ENCODE measurements at places on chromosomes 1 and 21. TPM values are rescaled to one million over a fixed set of nuclear protein-coding genes. Genes with fewer than 3 reads are reported as not detected.

GRCh38 chr1:66415866-66416265, 118.1 kb upstream of the SGIP1 start:
- DNase-seq = no peak

The TMPRSS15 gene
- total RNA-seq = not detected

DNA sequence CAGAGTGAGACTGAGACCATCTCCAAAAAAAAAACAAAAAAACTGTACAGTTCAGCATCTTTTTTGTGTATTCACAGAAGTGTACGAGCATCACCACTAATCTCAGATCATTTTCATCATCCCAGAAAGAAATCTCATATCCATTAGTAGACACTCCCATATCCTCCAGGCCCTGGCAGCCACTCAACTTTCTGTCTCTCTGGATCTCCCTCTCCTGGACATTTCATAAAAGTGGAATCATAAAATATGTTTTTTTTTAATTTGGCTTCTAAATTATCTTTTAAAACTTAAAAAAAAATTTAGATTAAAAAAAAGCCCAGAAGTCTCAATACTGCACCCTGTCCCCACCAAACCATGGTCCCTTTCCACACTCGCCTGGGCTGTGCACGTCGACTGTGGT, 22.1 kb downstream of the RIPPLY3 start:
- DNase-seq = no peak

GRCh38 chr1:156430866-156431265, 61.9 kb downstream of the RHBG start:
- DNase-seq = no peak

The C1orf115 gene
- total RNA-seq = 21.0 TPM

DNA sequence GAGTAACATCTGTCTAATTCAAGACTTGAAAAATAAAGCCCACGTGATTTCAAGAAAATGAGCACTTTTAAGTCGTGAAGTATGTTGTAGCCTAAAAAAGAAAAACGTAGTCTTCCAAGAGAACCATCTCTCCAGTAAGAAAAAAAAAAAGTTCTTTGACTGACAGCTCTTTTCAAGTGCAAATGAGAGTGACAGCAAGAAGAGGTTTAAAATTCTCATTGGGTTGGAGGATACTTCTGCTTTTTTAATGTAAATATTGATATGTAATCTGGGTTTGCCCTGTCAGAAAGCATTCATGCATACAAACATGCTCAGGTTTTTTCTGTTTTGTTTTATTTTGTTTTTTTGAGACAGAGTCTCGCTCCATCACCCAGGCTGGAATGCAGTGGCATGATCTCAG, 32.3 kb upstream of the PRDM2 start:
- DNase-seq = no peak

The ZMYND12 gene
- 0.78 TPM for total RNA-seq

- DNase-seq = peak; percentile 55
Observed at GRCh38 chr1:2230781-2231531, 2.8 kb downstream of the SKI start.

The SMIM1 gene
- total RNA-seq = 17.3 TPM

The ARTN gene
- not detected for total RNA-seq

GRCh38 chr1:180027949-180028445, 73.4 kb downstream of the CEP350 start:
- DNase-seq = no peak

The CLDN8 gene
- total RNA-seq = not detected

The RGSL1 gene
- total RNA-seq = not detected

DNA sequence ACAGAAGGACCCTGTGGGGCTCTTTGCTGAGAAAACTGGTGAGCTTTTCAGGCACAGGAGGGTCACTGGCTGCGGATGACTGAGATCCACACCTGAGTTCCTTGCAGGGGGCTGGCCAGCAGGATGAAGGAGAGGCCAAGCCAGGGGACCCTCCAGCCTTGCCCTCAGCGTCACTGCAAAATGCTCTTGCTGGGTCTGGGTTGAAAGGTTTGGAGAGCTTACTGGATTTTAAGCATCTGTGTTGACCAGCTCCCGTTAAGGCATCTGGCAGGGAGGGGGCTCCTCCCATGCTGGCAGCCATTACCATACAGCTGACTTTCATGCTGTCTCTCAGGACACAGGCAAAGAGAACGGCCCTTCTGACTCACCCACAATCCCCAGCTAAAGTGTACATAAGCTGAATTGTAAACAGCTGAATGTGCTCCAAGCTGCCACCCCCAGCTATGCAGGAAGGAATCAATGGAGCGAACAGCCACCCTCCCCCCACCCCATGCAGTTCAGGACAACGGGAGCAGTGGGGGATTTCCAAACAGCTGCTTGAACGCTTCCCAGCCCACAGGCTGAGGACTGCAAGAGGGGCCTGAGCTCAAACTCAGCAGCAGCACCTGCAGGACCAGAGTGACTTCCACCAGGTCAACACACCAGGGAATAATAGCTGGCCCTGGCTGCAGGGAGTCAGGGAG, 21.3 kb upstream of the A3GALT2 start:
- DNase-seq = peak; percentile 82

GRCh38 chr1:23118957-23119792, 49.5 kb downstream of the LUZP1 start:
- DNase-seq = no peak

DNA sequence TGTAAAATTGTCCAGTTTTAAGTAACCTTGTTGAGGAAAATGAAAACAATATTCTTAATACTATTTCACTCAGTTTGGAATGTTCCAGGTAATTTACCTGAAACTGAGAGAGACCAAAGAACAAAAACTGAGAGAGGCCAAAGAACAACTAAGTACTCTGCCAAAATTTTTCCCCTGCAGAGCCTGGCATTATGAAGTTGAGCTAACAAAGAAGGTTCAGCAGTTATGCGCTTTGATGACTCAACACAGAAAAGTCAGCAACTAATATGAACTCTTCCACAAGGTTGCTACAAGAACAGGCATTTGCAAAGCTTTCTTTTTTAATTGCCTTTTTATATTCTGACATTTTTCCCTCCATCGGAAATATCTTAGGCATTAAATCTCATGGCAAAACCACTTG, 270.9 kb downstream of the CHRM3 start:
- DNase-seq = no peak

The CYP4Z1 gene
- total RNA-seq = 0.86 TPM

The CLCA4 gene
- not detected for total RNA-seq

The KIAA0040 gene
- 15.4 TPM for total RNA-seq

DNA sequence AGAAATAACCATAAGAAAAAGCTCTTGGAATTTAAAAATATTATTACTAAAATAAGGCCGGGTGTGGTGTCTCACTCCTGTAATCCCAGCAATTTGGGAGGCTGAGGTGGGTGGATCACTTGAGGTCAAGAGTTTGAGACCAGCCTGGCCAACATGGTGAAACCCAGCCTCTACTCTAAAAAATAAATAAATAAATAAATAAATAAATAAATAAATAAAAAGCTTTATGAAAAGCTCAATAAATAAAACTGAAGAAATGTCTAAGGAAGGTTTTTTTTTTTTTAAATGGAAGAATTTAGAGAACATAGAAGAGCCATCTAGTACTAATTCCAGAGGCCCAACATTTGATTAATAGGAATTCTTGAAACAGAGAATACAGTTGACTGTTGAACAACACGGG, 249.1 kb upstream of the PROX1 start:
- DNase-seq = no peak

The GBP6 gene
- 0.13 TPM for total RNA-seq

The LRRC39 gene
- 187 TPM for total RNA-seq

GRCh38 chr1:232788235-232788872, 16.9 kb upstream of the MAP10 start:
- no peak for DNase-seq

The GPR25 gene
- not detected for total RNA-seq

DNA sequence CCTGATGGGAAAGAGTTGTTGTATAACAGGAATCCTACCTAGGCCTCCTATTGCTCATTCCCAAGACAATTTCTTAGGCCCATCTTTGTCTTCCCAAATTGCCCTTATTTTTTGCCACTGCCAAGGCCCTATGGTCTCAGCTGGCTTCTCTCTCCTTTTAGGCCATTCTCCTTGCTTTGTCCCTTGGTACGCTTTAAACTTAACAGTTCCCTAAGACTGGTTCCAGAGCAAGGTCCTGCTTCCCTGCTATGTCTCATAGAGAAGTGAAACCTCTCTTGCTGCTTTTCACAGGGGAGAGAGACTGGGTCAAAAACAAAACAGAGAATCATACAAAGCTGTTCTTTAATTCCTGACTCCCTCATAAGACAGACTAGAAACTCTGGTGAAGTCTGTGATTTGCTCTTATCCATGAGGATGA, 77.1 kb downstream of the XCL2 start:
- no peak for DNase-seq

- DNase-seq = no peak
Observed at GRCh38 chr21:34630536-34631143, 15.7 kb upstream of the RCAN1 start.

The OR6N1 gene
- not detected for total RNA-seq

- peak; percentile 91 for DNase-seq
Observed at GRCh38 chr1:183244466-183244865, 58.4 kb downstream of the LAMC2 start.

The ID3 gene
- 73.0 TPM for total RNA-seq

- peak; percentile 75 for DNase-seq
Observed at GRCh38 chr1:154502066-154502743, at the start of the genes SHE and TDRD10. Gene SHE, minus strand, starts transcription at chr1:154502412. Its CDS starts 386 bp downstream, at chr1:154502026. Gene TDRD10, plus strand, starts transcription at chr1:154502219. Its CDS starts 4,685 bp downstream, at chr1:154506904.

The FCRL6 gene
- 0.32 TPM for total RNA-seq

DNA sequence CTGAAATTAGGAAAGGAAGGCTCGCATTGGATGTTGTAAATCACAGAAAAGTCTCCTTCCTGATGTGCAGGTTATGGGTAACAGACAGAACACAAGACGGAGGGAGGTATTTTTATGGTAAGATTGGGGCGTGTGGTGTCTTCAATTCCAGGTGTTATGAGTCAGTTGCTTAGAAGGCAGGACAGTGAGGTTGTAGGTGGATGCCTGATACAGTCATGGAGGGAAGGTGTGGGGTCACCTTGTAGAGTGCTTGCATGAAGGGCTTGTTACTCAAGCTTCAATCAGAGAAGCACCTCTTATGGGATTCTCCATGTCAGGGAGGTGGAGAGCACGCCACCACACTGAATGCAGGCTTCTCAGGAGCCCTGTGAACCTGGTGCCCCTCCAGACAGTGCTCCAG, 63.1 kb downstream of the C1orf21 start:
- no peak for DNase-seq

The WDR26 gene
- 53.0 TPM for total RNA-seq

The PEX19 gene
- 97.3 TPM for total RNA-seq

DNA sequence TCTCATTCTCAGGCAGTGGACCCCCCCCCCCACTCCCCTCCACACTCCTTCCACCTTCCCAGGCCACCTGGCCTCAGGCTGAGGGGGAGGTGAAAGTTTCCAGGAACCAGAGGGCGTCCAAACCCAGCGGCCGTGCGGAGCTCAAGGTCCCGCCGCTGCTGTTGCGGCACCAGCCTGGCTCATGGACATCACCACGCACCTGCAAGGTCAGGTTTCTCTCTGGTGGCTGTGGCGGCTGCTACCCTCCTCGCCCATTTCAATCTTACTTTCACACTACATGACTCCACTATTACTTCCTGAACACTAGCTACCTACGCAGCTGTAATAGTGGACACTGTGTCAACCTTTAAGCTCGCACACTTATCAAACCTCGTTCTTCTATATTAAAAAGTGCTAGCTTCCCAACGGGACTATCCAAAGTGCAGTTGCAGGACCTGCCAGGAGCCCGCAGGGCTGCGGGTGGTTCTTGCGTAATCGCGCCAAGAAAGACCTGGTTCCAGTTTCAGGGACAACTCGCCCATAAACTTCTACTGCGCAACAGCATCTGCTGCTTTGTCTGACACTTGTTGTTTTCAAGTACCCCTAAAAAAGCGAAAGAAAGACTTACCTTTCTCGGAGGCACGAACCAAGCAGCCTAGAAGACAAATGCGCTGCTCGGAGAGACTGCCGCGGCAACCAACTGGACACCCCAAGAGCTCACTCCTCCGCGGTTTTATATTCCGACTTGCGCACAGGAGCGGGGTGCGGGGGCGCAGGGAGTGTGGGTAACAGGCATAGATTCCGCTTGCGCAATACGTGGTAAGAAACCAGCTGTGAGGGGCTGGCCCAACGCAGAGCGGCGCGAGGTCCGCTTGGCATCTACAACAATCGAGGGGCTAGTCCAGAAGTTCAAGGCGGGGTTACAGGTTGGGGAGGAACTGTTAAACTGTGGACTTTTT, at the start of gene DIRAS3:
TSS of gene DIRAS3 (minus strand) at position 687 of the 938 bp plus-strand sequence. CDS start 3,330 bp downstream, outside the sequence.
- peak; percentile 46 for DNase-seq

DNA sequence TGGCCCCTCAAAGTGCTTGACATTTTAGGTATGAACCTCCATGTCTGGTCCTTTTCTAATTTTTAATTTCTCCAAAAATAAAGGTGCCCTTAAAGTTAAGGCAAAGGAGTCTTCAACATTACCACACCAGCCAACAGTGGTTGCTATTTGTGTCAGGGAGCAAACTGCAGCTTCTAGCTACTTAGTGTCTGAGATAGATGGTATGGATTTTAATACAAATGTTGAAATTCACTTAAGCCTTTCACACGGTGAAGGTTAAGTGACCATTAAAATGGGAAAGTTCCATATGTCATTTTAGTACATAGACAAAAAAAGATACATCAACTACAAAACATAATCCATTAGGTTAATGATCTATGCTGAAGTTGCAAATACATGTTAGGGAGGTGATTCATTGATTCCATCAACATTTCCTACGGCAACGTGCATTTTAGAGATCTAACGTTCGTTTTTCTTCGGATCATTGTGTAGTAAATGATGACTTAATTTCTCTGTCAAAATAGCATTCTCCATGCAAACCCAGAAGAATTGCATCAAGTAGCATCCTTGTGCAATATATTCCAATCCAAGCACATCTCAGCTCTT, 48.2 kb upstream of the RGS21 start:
- DNase-seq = no peak

- no peak for DNase-seq
Observed at GRCh38 chr1:211842518-211842917, 12.0 kb upstream of the LPGAT1 start.

GRCh38 chr1:209368864-209369598, 214.5 kb upstream of the CAMK1G start:
- no peak for DNase-seq

- no peak for DNase-seq
Observed at GRCh38 chr1:178004926-178005391, 35.1 kb upstream of the SEC16B start.

DNA sequence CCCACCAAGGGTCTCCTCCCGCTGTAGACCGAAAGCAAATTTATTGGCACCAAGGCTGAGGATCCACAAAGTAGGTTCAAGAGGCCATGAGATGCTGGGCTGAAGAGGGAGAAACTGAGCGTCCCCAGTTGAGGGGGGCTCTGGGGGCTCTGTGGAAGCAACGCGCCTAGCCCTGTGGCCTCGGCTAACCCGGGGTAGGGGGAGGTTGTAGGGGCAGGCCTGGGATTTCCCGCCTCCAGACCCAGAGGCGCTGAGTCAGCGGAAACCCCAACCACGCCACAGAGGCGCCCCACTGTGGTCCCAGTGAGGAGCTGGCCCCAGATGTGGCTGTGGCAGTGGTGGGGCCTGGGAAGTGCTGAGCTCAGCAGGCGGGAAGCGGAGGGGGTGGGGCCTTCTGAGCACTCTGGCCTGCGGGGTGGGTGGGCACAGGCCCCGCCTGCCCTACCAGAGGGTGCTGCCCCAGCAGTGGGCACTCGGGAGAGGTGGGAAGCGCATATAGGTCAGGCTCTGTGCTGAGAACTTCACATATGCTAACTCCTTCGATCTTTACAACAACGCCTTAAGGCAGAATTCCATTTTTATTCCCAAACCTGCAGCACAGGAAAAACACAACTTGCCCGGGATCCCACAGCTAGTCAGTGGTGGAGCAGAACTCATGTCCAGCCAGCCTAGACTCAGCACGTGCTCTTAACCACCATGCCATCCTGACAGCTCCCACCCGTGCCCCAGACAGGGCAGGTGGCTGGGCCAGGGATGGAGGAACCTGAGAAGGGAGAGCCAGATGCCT, 1.5 kb upstream of the COL16A1 start:
- peak; percentile 72 for DNase-seq

- no peak for DNase-seq
Observed at GRCh38 chr1:9425859-9426258, 113.4 kb upstream of the SLC25A33 start.

The AJAP1 gene
- 0.05 TPM for total RNA-seq

All from Right ventricle myocardium superior (tissue), 1 donor.